ENCODE measurements at places on chromosomes 12 and 14. TPM values are rescaled to one million over a fixed set of nuclear protein-coding genes. Genes with fewer than 3 reads are reported as not detected.

- no peak for DNase-seq
- no peaks in the 10 kb centered on the region for H3K36me3 ChIP-seq
- H3K27ac ChIP-seq = no peak overlapping the region
- no peaks in the 10 kb centered on the region for H3K27me3 ChIP-seq
- H3K4me3 ChIP-seq = no peak overlapping the region
Measured at GRCh38 chr12:8037046-8037663, 4.6 kb downstream of the FOXJ2 start.

The VTI1B gene
- 39.0 TPM for total RNA-seq

DNA sequence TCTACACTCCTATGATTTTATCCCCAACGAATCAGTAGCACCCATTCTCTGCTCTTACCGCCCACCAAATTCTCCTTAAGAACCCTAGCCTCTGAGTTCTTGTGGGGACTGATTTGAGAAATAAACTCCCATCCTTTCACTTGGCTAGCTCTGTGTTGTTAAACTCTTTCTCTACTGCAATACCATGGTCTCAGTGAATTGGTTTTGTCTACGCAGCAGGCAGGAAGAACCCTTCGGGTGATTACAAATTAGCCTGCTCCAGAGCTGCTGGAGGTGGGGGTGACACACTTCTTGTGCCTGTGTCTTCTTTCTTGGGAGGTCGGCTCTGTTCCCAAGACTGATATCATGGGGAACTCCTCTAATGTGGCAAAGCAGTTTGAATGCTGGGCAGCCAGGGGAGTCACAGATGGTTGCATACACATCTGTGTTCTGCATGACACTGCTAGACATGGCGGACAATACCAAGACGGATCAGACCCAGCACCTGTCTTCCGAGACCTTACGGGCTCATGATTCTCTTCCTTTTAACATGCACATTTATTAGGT, 1.6 kb upstream of the C1S start:
- no peak for DNase-seq
- peaks cover 6% of the 10 kb centered on the region for H3K4me1 ChIP-seq
- H3K4me3 ChIP-seq = no peak overlapping the region
- no peaks in the 10 kb centered on the region for H3K36me3 ChIP-seq

DNA sequence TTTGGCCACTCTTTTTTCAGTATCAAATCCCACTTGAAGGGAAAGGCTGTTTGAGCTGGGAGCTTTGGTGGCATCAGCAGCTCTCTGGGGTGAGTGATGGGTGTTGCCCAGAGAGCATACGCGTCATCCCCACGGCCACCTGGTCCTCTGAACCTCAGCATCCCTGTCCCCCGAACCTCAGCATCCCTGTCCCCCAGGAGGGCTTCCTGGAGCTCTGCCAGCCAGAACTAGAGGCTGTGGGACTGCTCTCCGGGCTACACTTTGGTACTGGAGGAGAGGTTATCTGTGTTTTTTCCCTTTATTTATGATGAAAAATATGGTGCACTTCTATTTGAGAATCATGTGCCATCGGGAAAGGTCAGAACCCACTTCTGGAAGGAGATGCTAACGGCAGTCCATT, 131.5 kb upstream of the RTL1 start:
- peak; percentile 5 for DNase-seq
- no peak overlapping the region for H3K4me3 ChIP-seq
- H3K27me3 ChIP-seq = no peaks in the 10 kb centered on the region
- H3K27ac ChIP-seq = no peak overlapping the region
- H3K4me1 ChIP-seq = no peaks in the 10 kb centered on the region

- H3K4me1 ChIP-seq = no peaks in the 10 kb centered on the region
- H3K27me3 ChIP-seq = no peaks in the 10 kb centered on the region
- no peak overlapping the region for H3K27ac ChIP-seq
- DNase-seq = no peak
- H3K4me3 ChIP-seq = no peak overlapping the region
Measured at GRCh38 chr12:113161415-113162016, 12.0 kb downstream of the CFAP73 start.

The B3GNT4 gene
- not detected for total RNA-seq

The FAM186B gene
- total RNA-seq = not detected

GRCh38 chr12:76542908-76543307, 16.7 kb downstream of the OSBPL8 start:
- H3K27ac ChIP-seq = no peak overlapping the region
- DNase-seq = no peak
- no peaks in the 10 kb centered on the region for H3K4me1 ChIP-seq
- H3K27me3 ChIP-seq = no peaks in the 10 kb centered on the region
- no peak overlapping the region for H3K4me3 ChIP-seq
- H3K36me3 ChIP-seq = no peaks in the 10 kb centered on the region

- no peak overlapping the region for H3K27ac ChIP-seq
- DNase-seq = no peak
- no peaks in the 10 kb centered on the region for H3K36me3 ChIP-seq
- no peaks in the 10 kb centered on the region for H3K27me3 ChIP-seq
- no peak overlapping the region for H3K4me3 ChIP-seq
Measured at GRCh38 chr14:90050271-90050670, 11.5 kb upstream of the KCNK13 start.

DNA sequence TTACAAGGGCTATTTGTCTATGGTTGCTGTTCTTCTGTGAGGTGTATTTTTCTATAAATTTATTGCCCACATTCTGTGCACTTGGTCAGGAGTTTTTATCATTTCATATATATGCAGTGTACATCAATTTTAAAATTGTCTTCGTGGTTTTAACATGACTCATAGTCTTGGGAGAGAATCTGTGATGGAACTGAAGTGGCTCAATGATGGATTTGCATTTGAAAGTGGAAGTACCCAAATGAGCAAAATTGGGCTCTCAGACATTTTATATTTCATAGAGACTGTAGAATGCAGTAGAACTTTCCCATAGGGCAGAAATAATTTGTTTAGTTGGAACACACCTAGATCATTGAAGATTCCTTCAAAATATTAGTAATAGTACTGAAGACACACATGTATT, 1.9 kb upstream of the SCFD1 start:
- H3K4me1 ChIP-seq = no peaks in the 10 kb centered on the region
- H3K27me3 ChIP-seq = no peaks in the 10 kb centered on the region
- H3K4me3 ChIP-seq = no peak overlapping the region
- no peak for DNase-seq
- H3K27ac ChIP-seq = no peak overlapping the region
- no peaks in the 10 kb centered on the region for H3K36me3 ChIP-seq

DNA sequence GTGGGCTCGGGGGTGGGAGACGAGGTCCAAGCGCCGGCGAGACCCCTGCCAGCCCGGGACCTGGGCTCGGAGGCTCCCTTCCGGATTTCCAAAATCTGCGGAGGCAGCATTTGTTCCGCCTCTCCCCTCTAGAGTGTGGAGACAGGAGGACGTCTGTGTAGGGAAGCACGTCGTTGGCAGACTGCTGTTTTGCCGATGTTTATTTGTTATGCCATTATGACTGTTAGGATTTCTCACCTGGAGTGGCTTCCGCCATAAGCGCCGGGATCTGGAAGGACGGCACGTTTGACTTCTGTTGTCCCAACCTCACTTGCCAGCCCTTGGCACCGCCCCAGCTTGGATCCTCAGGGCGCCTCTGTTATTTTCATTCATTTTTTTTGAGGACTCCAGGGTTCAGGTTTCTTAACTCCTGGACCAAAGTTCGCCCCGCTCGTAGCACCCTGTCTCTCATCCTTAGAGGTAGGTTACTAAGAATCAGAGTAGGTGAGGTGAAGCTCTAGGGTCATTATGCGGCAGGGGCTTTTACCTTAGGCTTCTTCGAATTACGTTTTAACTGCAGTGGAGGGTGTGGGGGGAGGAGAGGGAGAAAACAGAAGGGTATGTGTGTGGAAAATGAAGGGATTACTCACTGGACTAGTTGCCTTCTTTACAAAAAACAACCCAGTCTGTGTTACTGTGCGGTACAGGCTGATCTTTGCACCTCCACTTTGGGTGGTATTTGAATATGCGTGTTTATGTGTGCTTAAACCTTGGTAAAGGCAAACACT, 547 bp upstream of the PYGL start:
- peak; percentile 57 for DNase-seq
- peak overlapping the region; percentile 83 for H3K27ac ChIP-seq
- H3K4me3 ChIP-seq = peak overlapping the region; percentile 88

DNA sequence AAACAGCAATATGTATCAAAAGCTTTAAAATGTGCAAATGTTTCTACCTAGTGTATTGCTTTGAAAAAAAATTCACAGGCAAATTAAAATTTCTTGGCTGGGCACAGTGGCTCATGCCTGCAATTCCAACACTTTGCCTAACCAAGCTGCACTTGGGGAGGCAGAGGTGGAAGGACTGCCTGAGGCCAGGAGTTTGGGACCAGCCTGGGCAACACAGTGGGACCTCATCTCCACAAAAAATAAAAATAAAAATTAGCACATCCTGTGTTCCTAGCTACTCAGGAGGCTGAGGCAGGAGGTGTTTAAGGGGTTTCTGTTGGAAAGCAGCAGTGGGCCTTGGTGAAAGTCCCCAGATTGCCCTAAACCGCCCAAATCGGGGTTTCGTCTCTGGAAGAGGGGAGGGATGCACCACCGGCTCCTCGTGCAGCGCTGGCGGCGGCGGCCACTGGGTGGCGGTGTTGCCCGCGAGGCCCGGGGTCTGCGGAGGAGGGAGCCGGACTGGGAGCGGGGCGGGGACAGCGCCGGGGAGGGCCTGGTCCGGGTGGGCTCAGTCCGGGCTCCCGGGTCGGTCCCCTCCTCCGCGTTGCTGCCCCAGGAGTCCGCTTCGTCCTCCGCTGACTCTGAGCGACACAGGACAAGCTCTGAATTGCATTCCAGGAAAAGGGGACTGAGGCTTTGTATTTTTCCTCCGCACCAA, 265.6 kb downstream of the AACS start:
- H3K27me3 ChIP-seq = peaks cover 4% of the 10 kb centered on the region
- DNase-seq = no peak
- no peaks in the 10 kb centered on the region for H3K36me3 ChIP-seq
- H3K4me1 ChIP-seq = no peaks in the 10 kb centered on the region

- no peaks in the 10 kb centered on the region for H3K27me3 ChIP-seq
- no peaks in the 10 kb centered on the region for H3K36me3 ChIP-seq
- no peak overlapping the region for H3K27ac ChIP-seq
- H3K4me1 ChIP-seq = no peaks in the 10 kb centered on the region
Measured at GRCh38 chr14:54798465-54799124, 104.0 kb downstream of the GCH1 start.

The RNASE3 gene
- total RNA-seq = not detected

DNA sequence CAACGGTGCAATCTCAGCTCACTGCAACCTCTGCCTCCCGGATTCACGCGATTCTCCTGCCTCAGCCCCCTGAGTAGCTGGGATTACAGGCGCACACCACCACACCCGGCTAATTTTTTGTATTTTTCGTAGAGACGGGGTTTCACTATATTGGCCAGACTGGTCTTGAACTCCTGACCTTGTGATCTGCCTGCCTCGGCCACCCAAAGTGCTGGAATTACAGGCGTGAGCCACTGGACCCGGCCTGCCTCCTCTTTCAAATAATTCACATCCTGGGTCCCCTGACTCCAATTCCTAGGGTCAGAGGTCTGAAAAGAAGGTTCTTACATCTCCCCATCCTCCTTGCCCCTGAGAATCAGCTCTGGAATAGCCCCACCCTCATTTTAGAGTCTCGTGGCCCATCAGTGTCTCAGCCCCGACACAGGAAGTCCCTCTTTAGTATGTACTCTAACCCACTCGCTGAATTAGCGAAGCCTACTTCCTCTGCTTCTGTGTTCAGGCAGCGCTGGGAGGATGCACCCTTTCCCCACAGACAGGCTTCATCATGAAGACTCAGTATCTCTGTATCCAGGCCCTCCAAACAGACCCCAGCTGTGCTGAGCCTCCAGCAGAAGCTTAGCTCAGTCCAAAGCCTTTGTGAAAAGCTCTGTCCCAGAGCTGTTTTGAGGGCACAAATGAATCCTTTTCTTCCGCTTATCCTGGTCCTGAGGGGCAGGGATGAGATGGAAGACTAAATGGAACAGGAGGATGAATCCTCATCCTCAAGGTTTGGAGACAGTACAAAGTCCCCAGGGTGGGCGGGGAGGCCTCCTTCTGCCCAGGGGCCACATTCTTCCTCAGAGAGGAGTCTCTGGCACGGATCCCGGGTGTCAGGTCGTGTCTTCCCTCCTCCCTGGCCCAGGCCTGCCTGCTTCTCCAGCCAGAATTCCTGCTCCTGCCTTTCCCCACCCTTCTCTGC, 3.5 kb downstream of the LPAR5 start:
- no peaks in the 10 kb centered on the region for H3K36me3 ChIP-seq
- H3K4me3 ChIP-seq = no peak overlapping the region
- DNase-seq = no peak
- H3K4me1 ChIP-seq = no peaks in the 10 kb centered on the region
- H3K27me3 ChIP-seq = no peaks in the 10 kb centered on the region

Data from uterus (tissue), 4 donors.